ENCODE measurements at places on chromosomes 3 and 15.
A peak's percentile ranks its signal among the peaks of the same experiment; 100 is the strongest.

DNA sequence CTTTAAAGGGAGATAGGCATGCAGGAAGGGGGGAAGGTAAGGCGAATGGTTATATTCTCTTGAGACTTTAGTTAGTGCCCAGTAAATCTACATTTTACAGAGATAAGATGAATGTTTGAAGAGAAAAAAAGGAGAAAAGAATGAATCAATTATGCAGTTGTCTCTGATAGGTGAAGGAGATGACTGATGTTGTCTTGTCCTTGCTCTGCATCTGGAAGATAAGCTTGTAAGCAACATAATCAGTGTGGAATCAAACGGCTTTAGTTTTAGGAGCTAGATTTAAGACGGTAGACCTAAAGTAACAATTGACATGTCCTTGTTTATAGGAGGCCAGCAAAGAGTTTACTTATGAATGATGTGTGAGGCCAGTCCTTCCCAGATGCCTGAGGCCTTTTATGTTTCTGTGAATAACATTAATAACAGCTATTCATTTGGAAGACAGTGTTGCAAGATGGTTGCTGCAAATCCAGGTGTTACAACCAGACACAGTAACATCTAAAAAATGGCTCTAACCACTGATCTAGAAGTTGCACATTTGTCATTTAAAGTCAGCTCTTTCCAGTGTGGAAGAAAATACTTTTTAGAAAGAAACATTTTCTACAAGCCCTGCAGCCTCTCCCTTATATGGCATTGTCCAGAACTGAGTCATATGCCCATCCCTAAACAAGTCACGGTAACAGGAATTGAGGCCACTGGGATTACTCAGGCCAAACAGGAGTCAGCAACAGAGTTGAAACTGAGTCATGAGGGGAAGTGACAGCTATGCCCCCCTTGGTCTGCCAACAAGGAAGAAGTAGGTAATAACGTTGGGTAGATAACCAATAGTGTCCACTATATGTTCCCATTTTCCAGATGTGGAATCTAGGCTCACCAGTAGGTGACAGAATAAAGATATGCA, 77.5 kb upstream of the FBN1 start:
- no peak for DNase-seq

DNA sequence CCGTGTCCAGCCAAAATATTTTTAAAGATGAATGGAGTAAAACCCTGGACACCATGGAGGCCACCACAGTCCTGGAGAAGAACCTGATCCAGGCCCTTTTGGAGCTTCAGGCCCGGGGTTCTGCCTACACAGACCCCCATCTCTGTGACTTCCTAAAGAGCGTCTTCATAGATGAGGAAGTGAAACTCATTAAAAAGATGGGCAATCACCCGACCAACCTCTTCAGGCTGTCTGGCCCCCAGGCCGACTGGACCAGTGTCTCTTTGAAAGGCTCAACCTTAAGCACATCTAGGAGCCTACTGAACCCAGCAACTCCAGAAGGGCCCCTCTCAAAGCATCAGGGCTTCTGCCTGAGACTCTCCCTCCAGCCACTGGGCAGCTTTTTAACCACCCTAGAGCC, 107.9 kb upstream of the FAM174B start:
- no peak for DNase-seq

DNA sequence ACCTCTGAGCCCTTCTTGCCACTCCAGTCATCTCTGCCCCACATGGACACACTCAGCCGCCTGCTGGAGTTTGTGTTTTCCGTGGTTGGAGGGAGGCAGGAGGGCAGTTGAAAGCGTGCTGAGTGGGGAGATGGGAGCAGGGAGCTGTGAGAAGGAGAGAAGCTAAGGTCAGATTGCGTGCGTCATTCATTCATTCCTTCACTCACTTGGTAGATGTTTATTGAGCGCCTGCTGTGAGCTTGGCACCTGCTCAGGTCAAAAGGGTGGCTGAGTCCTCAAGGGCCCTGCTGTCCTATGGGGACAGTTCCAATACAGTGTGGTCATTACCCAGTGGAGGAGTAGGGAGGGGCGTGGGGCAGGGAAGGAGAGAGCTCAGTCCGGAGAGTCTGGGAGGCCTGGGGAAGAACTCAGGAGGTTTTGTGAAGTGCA, 23.5 kb downstream of the LIMD1 start:
- DNase-seq, result no peak

- DNase-seq, result no peak
These were observed 37.6 kb upstream of the ANKRD34C start for GRCh38 chr15:79244876-79245275.

GRCh38 chr15:59138243-59138642, 33.3 kb downstream of the CCNB2 start:
- peak; percentile 81 for DNase-seq

GRCh38 chr3:129625072-129625874, 18.8 kb upstream of the PLXND1 start:
- DNase-seq, result peak; percentile 59

DNA sequence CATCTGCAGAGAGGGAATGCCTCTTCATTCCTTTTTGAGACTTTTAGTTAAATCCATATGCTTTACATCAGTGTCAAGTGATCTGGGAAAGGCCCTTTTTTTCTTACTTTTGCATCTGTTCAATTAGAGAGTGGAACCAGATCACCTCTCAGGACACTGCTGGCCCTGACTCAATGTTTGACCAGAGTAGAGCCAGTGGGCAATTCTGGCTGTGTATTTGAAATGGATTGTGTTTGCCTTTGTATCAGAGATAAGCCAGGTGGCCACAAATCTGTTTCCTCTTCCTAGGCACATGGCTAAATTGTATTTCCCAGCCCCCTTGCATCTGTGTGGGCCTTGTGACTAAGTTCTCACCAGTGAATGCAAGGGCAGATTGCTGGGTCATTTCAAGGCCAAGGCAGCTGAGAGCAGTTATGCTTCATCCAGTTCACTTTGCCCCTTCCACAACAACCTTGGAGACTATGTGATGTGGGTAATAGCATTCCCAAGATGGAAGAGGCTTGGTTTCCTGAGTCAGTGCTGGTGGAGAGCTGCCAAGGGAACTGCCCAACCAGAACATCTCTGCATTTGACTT, 75.6 kb upstream of the CACNA2D3 start:
- DNase-seq, result no peak

- DNase-seq, result no peak
These were observed 115.7 kb downstream of the WNT7A start for GRCh38 chr3:13764161-13764560.

- peak; percentile 42 for DNase-seq
These were observed 3.5 kb downstream of the SIDT1 start for GRCh38 chr3:113535898-113536297.

GRCh38 chr15:63364399-63365272, 17.0 kb downstream of the CA12 start:
- no peak for DNase-seq

- DNase-seq, result no peak
These were observed 20.8 kb downstream of the TCF12 start for GRCh38 chr15:56939257-56939656.

DNA sequence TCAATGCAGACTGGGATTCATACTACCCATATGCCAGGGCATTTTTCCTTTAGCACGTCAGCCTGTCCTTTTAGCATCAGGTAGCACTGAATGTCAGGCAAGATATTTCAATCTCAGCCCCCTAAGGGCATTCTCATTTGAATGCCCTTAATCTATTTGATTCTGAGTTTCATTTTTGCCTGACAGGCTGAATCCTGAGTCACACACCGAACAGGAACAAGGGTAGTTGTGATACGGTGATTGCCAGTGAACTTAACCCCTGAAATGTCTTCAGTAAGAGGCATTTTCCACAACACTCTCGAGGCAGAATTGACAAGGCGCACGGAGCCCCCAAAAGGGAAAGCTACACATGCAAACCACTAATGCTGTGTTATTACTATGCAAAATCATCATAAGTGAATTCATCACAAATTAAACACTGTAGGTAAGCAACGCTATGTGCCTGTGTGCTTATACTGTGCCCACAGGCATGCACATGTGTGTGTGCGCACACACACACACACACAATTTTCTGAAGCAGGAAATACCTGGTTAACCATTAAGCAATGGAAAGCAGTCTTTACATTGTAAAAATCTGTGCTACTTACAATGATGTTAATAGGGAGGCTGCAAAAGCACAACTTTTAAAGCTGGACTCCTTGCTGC, 130.4 kb downstream of the ZNF385D start:
- DNase-seq, result no peak

DNA sequence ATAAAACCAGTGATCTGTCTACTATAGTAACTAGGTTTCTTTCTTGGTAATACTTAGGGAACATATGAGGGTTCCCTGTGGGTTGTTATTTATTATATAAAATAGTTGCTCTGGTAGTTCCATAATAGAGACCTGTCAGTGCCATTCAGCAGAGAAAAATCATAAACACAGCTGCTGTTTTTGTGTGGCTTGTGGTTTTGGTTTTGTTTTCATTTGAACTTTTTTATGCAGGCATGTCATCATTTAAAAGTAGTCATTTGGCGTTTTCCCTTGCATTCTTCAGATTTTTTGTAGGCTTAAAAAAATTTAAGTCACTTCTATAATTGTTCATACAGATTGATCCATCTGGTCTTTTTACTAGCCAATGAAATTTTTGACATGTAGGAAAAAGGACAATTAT, 47.9 kb downstream of the PIK3CA start:
- no peak for DNase-seq

DNA sequence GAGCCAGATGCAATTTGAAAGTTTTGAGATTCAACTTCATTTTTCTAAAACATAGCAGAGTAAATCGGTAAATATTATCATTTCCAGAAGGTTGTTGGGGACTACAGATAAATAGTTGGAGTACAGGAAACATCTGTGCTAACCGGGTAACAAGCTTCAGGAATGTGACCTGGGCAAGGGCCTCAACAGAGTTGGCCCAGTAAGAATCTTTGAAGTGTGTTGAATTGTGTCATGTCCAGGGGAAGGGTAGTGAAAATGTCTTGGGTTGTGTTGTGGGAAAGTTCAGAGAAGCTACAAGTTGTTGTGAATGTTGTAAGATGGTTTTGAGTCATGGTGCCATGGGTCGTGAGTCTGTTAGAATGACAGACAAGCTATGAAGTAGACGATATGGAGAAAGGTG, 35.7 kb downstream of the SQOR start:
- DNase-seq, result no peak

DNA sequence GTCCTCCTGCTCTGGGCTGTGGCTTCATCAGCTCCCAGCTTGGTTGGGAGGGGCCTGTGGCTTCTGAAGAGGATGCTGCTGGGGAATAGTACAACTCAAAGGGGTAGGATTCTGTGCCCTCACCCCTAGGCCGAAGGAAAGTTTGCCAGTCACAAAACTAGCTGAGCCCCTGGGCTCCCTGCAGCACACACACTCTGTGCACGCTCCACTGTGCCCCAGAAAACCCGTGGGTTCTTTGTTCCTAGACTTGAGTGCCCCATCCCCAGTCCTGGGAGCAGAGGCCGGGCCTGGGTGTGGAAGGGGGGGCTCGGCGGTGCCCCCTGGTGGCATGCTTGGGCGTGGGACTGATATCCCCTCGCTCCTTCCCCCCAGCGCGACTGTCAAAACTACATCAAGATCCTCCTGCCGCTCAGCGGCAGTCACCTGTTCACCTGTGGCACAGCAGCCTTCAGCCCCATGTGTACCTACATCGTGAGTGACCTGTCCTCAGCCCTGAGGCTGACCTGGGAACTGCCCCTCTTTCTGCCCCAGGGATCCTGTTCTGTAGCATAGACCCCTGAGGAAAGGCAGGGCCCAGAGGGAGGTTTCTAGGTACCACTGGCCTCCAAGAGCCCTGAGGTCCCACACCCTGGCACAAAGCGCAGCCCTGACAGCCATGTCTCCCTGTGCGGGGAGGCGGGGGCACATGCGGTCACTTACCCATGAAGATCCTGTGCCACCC, 14.2 kb downstream of the CIB1 start:
- DNase-seq, result peak; percentile 70

- no peak for DNase-seq
These were observed 21.6 kb downstream of the NCBP2 start for GRCh38 chr3:196920733-196921132.

DNA sequence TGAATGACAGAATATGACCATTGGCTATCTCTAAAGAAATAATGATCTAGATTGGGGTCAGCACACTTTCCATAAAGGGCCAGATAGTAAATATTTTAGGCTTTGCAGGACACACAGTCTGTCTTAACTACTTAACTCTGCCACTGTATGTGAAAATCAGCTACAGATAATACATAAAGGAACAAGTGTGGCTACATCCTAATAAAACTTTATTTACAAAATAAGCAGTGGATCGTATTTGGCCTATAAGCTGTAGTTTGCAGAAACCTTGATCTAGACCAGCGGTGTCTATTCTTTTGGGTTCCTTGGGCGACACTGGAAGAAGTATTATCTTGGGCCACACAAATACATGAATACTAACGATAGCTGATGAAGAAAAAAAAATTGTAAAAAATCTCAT, 27.6 kb downstream of the GSK3B start:
- no peak for DNase-seq

DNA sequence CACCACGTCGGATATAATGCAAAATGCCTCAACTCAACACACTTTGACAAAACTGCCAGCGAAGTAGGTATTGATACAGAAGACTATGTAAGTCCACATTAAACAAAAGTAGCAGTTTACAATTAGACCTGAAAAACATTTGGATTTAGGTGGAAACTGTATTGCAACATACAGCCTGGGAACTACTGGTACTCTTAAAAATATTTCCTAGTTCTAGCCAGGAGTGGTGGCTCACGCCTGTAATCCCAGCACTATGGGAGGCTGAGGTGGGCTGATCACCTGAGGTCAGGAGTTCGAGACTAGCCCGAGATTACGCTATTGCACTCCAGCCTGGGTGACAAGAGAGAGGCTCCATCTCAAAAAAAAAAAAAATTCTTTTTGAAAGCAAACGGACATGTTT, 246.2 kb downstream of the ZBTB20 start:
- no peak for DNase-seq

DNA sequence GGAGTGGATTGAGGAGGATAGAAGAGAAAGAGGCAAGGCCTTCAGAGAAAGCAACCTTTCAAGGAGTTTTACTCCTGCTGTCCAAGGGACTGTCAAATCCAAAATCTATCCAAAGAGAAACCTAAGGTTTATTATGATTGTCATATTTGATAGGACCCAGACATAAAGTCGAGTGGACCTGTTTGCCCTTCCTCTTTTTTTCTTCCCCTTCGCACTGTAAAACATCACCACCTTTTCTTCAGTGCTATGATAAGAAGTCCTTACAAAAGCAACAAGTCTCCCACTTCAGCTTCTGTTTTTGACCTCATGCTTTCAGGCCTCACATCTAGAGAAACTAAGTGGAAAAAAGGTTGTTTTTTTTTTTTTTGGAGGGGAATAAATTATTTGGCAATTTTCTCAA, 73.0 kb downstream of the TRPC1 start:
- peak; percentile 43 for DNase-seq

- no peak for DNase-seq
These were observed 19.6 kb downstream of the PLXNA1 start for GRCh38 chr3:127002195-127003174.
